Activated CD4-positive, alpha-beta T cell treated with anti-CD3 and anti-CD28 coated beads, Interleukin-2, amount 50 U/mL, for 16 hours (primary cell): ENCODE measurements at places on chromosomes 16 and 17.

DNA sequence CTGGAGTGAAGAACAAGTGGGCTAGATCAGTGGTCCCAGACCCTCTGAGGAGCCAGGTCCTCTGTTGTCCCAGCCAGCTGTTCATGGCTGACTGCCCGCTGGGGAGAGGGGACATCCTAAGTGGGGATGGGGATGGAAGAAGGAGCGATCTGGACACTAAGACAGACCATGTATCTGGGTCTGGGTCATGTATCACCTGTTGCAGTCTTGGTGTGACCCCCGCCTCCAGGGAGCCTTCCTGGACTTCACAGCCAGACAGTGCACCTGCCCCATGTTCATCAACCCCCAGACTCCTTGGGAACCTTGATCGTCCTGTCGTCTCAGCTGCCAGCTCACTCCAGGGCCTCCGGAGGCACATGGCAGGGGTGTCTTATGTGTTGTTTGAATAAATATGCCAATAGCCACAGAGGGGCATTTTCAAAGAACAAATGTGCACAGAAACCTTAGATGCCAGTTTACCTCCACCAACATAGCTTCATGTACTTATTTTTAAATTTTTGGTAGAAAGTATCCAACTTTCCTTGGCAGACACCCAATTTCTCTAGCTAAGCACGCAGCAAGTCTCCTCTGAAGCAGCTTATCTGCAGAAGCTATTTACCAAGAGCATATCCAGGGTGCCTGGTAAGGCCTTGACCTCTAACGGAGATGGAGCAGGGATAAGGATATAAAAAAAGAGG lies 43.2 kb downstream of the CRISPLD2 start:
- DNase-seq: no peak

DNA sequence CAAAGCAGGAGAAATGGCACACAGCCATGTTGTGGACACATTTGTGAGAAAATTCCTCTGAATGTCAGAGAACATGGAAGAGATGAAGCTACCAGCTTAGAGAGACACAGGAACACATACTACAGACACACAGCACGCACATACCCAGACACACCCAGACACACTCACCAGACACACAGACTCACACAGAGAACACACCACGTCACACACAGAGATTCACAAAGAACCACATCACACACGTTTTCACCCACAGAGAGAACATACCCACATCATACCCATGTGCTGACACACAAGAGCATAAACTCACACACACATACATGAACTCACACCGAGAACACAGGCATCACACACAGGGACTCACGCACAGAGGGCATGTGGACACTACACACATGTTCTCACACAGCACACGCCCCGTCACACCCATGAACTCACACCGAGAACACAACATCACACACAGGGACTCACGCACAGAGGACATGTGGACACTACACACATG lies 124.9 kb downstream of the METRNL start:
- DNase-seq: no peak

DNA sequence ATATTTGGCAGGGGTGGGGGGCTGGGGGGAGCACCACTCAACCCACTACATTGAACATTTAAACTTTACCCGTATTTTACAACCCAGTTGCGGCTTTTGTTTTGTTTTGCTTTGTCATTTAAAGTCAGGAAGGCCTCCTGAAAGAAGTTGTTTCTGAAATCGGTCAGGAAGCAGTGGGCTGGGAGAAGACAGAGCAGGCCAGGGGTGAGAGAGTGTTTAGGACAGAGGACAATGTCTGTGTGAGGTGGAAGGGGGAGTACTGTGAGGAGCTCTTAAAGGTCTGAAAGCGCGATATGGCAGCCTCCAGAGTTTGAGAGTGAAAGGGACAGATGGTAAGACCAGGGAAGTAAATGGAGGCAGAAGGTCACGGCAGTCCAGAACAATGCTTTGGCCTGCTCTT lies 6.1 kb upstream of the WFIKKN2 start:
- no peak for DNase-seq

DNA sequence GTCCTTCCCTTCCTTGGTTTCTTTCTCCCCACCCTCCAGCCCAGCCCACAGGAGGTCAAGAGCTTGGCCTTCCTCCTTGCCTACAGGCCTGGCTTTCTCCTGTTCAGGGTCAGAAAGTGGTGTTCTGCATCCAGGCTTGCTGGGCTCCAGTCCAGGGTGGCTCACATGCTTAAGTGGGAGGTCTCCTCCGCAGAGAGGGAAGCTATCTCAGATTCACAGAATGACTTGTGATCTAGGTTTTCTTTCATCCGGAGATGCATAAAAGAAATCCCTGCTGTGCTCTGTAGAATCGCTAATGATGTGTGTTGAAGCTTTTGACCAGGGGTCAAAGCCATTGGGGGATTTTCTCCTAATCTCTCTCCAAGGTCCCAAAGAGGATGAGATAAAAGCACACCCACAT lies 382.3 kb upstream of the EEF2KMT start:
- DNase-seq: no peak

- no peak for DNase-seq
These were observed at the start of gene C17orf113 for GRCh38 chr17:42050393-42051012. C17orf113 (minus strand) TSS chr17:42050601; CDS start chr17:42043376, 7,225 bp downstream.

DNA sequence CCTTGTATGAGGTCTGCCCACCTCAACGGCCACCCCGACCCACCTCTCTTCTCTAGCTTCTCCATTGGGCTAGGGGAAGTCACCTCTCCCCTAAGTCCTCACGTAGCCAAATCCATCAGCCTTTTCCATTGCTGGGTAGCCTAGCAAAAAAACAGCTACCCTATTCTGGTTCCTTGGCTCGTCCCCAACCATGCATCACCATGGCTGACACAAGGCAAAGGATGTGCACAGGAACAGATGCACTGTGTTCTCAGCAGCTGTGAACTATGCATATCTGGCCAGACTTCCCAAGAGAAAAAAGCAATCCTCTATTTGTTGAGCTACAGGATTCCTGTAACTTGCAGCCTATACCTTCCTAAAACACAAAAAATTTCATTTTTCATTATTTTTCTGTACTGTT lies 22.0 kb upstream of the FLCN start:
- DNase-seq: no peak
